Islet precursor cell (in vitro differentiated cells): ENCODE measurements at places on chromosomes 7 and 10.

DNA sequence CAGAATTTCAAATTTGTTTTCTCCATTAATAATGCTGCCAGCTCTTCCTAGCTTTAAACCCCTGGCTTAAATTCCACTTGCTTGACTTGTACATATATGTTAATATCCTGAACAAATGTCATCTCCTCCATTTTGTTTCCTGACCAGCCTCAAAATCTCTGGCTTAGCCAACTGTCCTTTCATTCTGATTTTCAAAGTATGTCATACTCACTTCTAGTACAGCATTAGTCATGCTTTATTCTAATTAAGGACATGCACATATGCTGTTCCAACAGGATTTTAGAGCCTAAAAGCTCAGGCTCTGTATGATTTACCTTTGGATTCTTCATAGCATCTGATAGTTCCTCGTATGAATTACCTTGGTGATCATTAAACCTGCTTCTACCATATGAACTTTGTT, 158.3 kb downstream of the ZNF438 start:
- DNase-seq = no peak

DNA sequence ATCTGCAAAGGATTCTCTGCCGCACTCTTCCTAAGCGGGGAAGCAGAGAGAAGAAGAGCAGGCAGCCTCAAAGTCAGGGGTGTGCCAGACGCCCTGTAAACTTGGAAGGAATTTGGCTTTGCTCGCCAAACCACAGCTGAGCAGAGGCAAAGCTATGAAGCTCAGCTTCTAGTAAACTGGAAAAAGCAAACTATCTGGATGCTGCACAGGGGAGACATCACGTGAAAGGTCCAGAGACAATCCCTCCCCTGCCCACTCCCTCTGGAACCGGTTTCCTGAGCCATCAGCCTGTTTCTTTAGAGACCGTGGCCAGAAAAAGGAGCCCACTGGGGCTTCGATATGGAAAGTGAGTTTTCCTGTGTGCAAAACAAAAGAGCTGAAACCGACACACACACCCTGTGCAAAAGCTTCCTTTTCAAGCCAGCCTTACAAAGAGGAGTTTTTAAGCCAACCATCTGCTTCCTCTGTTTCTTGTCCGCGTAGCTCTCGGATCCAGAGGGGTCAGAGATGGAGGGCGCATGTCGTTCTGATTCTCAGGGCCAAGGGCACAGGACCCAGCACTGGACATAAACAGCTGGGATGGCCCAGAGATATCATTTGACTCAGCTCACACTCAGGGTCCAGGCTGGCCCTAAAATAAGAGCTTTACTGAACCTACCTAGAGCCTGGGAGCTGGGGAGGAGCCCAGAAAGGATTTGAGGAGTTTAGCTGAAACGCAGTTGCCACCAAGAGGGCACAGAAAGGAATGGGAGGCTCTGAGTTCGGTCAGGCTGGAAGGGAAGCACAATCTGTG, 58.2 kb upstream of the DNAAF5 start:
- DNase-seq = no peak

DNA sequence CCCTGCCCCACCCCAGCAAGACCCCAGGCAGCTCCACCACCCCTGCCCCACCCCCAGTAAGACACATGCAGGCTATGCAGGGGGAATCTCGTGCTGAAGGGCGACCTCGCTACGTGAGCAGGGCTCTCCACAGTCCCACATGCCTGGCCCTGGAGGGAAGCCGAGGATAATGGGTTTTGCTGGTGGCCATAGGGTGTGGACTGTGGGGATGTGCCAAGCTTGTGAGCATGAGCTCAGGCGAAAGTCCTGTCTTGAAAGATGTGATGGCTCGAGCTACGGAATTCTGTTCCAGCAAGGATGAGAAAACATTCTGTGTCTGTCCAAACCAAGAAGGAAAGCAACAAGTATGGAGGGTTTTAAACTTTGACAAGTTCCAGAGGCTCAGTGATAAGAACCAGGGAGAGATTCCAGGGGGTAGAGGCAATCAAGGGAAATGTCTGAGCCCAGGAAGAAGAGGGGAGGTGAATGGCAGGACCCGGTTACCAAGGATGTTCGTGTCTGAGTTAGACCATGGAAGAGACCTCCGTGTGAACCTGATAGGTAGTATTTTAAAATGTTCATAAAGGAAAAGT, 63.1 kb downstream of the PYROXD2 start:
- no peak for DNase-seq

- no peak for DNase-seq
Measured at GRCh38 chr7:64180989-64181388, 26.0 kb upstream of the ZNF735 start.

DNA sequence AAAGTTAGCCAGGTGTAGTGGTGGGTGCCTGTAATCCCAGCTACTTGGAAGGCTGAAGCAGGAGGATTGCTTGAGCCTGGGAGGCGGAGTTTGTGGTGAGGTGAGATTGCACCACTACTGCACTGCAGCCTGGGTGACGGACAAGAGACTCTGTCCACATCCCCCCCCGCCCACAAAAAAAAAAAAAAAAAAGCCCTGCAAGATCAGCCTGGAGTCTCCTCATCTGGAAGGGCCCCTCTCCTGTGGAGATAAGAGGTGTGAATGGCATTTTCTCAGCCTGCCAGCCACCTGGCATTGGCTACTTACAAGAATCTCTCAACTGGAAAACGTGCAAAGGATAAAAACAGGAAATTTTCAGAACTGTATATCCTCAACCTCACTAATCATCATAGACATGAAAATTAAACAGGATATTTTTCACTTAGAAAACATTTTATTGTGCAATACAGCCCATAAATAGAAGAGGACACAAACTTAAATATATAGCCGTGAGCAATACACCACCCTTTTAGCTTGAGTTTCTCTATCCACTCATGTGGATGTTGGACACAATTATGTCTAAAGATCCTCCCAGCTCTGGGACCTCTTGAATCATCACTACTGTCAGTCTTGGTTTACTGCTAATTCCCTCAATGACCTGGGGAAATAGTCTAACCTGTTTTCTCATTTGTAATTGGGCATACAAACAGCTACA, 11.3 kb upstream of the TSPAN15 start:
- peak; percentile 84 for DNase-seq

GRCh38 chr10:78892338-78893176, 176.2 kb upstream of the ZMIZ1 start:
- DNase-seq = peak; percentile 68

- DNase-seq = peak; percentile 82
Measured at GRCh38 chr7:2886900-2887299, 42.8 kb upstream of the GNA12 start.

DNA sequence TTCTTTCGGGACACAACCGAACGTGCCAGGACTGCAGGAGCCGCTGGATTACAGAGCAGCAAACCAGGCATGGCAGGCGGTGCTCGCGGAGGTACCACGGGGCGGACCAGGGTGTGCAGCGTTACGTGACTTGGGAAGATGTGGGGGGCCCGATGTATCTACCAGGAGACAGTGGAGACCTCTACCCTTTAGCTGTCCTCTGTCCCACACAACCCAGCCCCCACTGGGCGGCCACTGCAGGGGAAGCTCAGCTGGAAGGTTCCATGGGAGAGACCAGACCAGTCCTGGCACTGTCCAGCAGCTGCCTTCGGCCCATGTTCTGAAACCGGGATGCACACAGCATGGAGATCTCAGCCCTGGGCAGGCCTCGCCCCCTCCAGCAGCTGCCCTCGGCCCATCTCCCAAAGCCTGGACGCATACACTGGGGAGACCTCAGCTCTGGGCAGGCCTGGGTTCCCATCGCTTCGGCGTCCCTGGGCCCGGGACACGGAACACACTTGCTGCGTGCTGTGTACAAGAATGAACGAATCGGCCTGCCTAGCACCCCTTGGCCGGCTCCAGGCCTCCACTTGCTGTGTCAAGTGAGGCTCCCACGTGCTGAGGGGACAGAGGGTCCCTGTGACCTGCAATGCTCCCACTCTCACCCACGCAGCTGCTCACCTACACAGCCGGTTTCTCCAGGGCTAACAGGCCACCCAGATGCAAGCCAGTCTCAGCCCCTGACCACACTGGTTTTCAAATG, 177.4 kb downstream of the ELFN1 start:
- DNase-seq = peak; percentile 50

DNA sequence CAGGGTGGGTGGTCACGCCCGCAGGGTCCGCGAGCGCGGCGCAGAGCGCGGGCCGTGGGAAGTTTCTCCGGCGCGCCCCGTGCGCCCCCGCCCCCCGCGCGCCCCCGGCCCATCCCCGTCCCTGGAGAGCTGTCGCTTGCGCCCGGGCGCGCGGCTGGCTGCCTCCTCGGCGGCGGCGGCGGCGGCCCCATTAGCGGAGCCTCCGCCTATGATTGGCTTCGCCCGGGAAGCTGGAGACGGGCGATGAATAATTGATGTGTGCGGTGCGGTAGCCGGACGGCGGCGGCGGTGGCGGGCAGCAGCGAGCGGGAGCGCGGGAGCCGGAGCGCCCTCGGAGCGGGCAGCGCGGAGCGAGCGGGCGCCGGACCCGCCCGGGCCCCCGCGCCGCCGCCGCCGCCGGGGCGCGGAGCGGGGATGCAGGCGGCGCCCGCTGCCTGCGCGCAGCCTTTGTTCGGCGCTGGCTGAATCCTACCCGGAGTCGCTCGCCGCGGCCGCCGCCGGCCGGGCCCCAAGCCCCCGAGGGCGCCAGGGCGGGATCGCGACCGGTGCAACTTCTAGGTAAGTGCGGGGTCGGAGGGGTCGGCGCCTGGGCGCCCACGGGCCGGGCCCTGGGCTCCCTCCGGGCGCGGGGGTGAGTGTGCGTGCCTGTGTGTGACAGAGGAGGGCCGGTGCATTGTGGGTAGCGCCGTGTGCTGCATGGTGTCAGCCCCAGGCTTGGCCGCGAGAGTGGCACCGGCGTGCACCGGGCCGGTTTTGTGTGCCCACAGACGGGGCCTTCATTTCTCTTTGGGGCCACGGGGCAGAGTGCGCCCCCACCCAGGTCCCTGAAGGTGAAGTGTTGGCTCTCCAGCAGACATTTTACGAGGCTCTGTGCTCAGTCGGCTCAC, 103.8 kb upstream of the PPIF start:
- peak; percentile 82 for DNase-seq

- DNase-seq = no peak
Measured at GRCh38 chr7:33076737-33077136, 14.2 kb upstream of the NT5C3A start.

GRCh38 chr10:21501091-21501490, 24.4 kb downstream of the SKIDA1 start:
- no peak for DNase-seq

GRCh38 chr7:96287132-96287531, 34.8 kb downstream of the SLC25A13 start:
- no peak for DNase-seq

GRCh38 chr7:128406314-128407232, 3.2 kb downstream of the IMPDH1 start:
- DNase-seq = no peak

GRCh38 chr10:70109064-70109729, 23.4 kb downstream of the AIFM2 start:
- DNase-seq = no peak
